ENCODE measurements at places on chromosomes 11 and 22.

DNA sequence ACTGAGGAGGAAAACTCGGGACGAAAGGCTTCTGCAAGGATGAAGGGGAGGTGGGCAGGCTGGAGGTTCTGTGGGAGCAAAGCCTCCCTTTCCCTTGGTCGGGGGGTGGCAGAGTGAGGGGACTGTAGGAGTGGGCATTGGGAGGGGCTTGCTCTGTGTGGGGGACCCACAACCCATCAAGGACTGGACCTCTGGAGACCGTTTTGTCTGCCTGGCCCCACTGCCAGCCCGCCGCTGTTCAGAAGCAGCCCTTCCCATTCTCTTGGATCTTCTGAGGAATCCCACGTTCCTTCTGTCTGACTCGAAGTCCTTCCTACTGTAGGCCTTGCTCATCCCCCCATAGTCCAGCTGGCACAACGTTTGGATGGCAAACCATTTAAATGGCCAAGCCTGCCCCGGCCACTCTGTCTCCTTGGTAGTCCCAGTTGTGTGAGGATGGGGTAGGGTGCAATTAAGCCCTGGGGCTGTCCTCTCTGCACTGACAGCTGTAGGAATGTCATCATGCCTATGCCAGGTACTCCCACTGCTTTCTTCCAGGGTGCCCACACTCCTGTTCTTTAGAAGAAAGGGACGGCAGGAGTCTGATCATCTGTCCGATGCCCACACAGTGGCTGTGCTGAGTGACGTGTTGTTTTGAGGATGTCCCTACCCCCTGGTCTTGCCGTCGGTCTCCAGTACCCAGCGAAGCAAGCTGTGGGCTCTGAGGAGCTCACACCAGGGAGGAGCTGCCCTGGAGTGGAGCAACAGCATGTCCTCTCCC lies 17.0 kb upstream of the NECTIN1 start:
- no peak for DNase-seq

GRCh38 chr11:4606231-4607015 lies 1.6 kb downstream of the TRIM68 start:
- no peak for DNase-seq

DNA sequence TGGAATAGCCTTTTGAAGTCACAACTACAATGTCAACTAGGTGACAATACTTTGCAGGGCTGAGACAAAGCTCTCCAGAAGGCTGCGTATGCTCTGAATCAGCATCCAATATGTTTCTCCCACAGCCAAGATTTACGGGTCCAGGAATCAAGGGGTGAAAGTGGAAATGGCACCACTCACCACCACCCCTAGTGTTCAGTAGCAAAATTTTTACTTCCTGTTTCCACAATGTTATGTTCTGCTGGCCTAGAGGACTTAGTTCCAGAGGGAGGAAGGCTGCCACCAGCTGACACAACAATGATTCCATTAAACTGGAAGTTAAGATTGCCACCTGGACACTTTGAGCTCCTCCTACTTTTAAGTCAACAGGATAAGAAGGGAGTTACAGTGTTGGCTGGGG lies 68.5 kb upstream of the MPEG1 start:
- no peak for DNase-seq

GRCh38 chr11:19632499-19632834 lies 80.2 kb upstream of the NAV2 start:
- DNase-seq = no peak

- DNase-seq = no peak
Measured at GRCh38 chr22:30457981-30458380, 13.8 kb downstream of the SEC14L3 start.

DNA sequence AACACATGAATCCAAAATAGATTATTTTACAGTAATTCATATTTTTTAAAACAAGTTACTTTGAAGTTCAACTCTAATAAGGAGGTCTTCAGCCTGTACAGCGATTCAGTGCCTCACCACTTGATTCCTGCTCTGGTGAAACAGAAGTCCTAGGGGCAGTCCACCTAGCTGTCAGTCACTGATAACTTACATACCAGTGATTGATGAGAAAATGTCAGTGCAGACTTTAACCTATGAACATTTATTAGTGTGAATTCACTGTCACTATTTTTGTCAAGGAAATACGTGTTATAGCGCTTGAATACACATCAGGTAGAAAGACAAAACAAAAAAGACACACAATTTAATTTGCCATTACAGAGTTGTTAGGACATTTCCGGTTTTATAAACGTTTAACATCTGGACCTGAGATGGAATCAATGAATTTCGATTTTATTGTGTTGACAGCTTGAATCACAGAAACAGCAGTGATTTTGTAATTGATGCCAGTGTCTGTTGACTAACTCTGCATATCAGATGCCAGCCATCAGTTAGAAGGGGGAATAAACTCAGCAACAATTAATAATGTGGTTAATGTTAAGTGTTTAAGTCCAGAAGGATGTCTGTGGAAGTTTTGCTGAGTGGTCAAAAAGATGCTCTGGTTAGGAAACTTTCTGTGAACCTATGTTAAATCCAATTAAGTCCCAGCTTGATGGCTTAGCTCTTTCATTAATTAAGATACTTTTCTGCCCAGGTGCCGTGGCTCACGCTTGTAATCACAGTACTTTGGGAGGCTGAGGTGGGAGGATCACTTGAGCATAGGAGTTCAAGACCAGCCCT lies 34.5 kb downstream of the ELF5 start:
- no peak for DNase-seq

DNA sequence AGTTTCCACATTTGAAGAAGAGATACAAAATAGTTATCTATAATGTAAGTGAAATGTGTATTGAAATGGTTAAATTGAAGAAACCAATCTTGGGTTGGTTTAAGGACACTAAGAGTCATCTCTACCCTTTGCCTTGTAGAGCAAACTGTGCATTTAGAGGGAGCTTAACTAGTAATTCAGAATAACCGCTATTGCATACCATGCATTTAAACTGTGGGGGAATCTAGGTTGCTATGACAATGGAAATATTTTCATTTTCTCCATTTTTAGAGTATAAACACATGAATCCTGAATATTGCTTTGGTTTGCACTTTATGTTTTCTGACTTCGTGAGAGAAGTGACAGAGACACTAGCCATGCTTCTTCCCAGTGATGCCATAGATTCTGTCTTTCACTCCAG lies 39.7 kb downstream of the FAT3 start:
- no peak for DNase-seq

DNA sequence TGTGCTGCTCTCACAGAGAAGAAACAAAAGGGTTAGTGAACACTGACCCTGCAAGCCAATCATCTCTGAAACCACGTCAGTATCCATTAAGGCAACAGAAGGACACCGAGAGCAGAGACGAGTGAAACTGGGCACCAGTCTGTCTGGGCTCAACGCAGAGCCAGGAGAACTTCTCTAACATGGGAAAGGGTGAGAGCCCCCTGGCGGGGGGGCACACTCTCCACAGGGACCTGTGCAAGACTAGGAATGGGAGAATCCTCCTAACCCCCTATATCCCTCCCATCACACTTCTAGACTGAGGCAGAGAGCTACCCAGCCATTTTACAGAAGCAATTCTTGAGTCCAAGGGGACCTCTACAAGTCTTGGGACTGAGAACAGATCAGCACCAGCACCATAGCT lies 285.8 kb downstream of the SOX6 start:
- no peak for DNase-seq

DNA sequence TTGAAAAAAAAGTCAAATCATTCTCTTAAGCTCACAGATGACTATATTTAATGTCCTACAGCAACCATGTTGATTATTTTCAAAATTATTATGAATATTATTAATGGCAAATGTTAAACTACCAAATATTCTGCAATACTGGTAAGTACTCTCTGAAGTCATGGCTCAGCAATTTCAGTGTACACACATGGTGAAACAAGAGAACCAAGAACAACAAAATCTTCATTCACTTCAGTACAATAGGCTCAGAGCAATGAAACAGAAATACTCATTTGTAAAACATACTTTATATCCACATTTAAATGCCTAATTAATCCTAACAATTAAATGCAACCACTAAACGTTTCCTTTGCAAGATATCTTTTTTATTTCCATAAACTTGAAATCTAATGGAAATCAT lies 347.2 kb downstream of the TTC28 start:
- no peak for DNase-seq

- DNase-seq = no peak
Measured at GRCh38 chr22:45221201-45221600, 19.5 kb downstream of the KIAA0930 start.

DNA sequence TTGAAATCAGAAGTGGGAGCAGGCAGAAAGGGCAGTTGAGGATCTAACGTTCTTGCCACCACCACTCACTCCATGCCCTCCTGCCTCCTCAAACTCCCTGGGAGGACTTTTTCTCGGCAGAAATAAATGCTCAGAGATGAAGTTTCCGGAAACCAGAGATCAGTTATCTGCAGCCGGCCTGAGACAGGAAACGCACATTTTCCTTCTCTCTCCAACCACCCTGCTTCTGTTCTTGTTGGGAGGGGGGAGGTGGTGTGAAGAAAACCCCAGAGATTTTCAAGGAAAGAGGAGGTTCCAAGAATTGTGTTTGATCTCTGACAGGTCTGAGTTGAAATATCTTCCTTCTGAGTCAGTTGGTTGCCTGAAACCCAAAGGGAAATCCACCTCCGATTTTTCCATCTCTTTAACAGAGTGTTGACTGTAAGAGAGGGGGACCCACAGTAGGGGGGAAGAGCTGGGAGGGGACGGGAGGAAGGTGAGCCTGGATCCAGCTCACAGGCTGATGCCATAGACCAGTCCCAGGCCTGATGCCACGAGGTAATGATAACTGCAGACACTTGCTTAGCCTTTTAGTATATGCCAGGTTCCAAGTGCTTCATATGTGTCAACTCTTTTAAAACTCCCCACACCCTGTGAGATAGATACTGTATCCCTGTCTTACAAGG lies 100.8 kb downstream of the TRAF6 start:
- no peak for DNase-seq

GRCh38 chr22:40741116-40741515 lies 61.8 kb downstream of the MCHR1 start:
- no peak for DNase-seq

- DNase-seq = no peak
Measured at GRCh38 chr11:40360206-40360798, 1099.2 kb downstream of the LRRC4C start.

GRCh38 chr22:28448625-28449024 lies 231.0 kb downstream of the TTC28 start:
- DNase-seq = no peak

DNA sequence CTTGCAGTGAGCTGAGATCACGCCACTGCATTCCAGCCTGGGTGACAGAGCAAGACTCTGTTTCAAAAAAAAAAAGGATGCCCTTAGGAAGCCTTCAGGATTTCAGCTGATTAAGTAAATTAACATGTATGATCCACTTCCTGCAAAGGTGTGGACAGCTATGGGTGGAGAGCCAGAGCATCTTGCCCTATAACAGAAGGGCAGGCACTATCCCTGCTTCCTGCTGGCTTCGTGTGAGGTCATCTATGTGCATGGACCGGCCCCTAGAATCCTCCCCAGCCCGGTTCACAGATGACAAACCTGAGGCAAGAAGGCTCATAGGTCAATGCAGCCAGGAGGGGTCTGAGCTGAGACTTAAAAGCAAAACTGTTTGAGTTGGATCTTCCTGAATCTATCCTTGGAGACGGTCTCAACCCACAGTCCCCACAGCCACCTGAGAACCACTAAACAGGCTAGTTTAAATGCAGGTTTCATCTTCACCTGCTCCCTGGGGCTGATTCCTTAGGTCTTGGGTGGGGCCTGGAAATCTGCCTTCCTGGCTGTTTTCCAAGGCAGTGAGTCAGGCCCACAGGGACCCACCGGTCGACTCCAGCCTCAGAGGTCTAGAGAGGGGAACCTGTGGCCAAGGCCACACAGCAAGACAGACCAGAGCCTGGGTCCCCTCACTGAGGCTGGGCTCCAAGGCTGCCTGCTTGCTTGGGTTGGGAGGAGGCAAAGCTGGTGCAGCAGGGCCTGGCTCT lies 55.2 kb upstream of the MPEG1 start:
- DNase-seq = no peak

- DNase-seq = no peak
Measured at GRCh38 chr22:42639541-42640241, 710 bp downstream of the ATP5MGL start.

DNA sequence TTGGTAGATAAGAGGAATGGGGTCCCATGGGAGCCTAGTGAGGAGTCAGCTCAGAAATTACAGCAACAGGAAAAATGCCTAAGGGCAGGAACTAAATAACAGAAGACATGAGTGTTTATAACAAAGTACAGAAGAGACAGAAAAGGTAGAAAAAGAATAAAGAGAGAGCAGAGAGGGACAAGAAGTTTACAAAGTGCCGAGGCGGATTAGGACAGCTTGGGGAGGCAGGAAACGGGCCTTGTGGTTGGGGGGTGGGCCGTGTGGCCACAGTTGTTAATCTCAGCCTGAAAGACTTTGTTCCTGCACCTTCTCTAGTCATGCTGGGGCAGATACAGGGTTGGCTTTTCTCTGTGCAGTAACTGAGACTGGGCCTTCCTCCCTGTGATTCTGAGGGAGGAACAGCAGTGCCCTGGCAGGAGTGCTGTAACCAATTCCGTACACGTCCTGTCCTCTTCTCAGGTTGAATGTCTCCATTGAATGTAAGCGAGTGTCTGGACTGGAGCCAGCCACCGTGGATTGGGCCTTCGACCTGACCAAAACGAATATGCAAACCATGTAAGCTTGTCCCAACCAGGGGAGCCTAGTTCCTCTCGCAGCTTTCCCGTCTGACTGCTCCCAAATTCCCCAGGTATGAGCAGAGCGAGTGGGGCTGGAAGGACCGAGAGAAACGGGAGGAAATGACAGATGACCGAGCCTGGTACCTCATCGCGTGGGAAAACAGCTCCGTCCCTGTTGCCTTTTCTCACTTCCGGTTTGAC lies 13.2 kb downstream of the NAA40 start:
- DNase-seq = peak; percentile 26

- no peak for DNase-seq
Measured at GRCh38 chr11:116837231-116838091, at the start of gene APOA1. TSS of gene APOA1 (minus strand) at chr11:116837622. CDS start at chr11:116837387, 235 bp downstream.

DNA sequence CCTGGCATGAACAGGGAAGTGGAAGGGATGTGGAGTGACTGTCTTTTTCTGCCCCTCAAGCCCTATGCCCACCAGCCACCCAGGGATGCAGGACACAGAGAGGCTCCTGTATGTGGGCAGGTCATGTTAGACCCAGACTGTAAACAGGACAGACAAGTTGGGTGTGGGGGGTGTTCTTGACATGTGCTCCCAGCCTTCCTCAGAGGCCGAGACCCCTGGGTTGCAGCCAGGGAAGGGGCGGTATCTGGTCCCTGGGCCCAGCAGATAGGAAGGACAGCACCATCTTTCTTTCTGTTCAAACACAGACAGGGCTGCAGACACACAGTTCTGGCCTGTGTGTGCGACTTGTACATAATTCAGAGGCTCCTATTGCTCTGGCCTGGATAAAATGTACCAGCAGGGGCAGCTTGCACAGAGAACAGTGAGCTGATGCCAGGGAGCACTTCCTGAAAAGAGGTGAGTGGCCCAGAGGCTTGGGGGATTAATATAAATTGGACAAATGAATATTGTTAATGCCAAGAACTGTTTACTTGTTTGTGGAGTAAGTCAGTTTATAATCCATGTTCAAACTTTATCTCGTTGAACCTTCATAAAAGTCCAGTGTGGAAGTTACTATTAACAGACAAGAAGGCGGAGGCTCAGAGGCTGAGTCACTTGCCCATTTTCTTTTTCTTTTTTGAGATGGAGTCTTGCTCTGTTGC lies 16.6 kb downstream of the GDPD5 start:
- no peak for DNase-seq

- DNase-seq = no peak
Measured at GRCh38 chr11:113722221-113722620, 16.1 kb upstream of the TMPRSS5 start.
